Left renal cortex interstitium (tissue), 4 donors: ENCODE measurements at places on chromosomes 5 and 9. TPM values are rescaled to one million over a fixed set of nuclear protein-coding genes. Genes with fewer than 3 reads are reported as not detected.

PCDHB9 gene
- polyA plus RNA-seq: 3.5 TPM

IL31RA gene
- 0.06 TPM for polyA plus RNA-seq

- no peak for DNase-seq
These were observed 16.0 kb downstream of the TRAF2 start for GRCh38 chr9:136902259-136902821.

- DNase-seq: no peak
These were observed 80.3 kb upstream of the CCDC152 start for GRCh38 chr5:42676362-42676761.

- DNase-seq: no peak
These were observed 267.7 kb upstream of the RASA1 start for GRCh38 chr5:86999951-87000350.
